Body of pancreas (tissue), 4 donors: ENCODE measurements at places on chromosomes 2 and 18. TPM values are rescaled to one million over a fixed set of nuclear protein-coding genes. Genes with fewer than 3 reads are reported as not detected.

- H3K36me3 ChIP-seq, result no peaks in the 10 kb centered on the region
- no peak overlapping the region for H3K27ac ChIP-seq
- H3K27me3 ChIP-seq, result no peaks in the 10 kb centered on the region
- peak; percentile 20 for DNase-seq
- no peak overlapping the region for H3K4me3 ChIP-seq
Observed at GRCh38 chr2:164430166-164430783, 191.0 kb downstream of the GRB14 start.

- H3K27me3 ChIP-seq, result no peaks in the 10 kb centered on the region
- no peaks in the 10 kb centered on the region for H3K36me3 ChIP-seq
- H3K4me3 ChIP-seq, result no peak overlapping the region
- H3K27ac ChIP-seq, result no peak overlapping the region
Observed at GRCh38 chr2:67663776-67664175, 266.6 kb downstream of the ETAA1 start.

The NDUFAF7 gene
- 12.2 TPM for total RNA-seq

The VSNL1 gene
- 4.2 TPM for total RNA-seq

The CEBPZ gene
- 20.8 TPM for total RNA-seq
